Mammary microvascular endothelial cell (primary cell): ENCODE measurements at places on chromosomes 7 and 10. TPM values are rescaled to one million over a fixed set of nuclear protein-coding genes. Genes with fewer than 3 reads are reported as not detected.

IFIT1B gene
- total RNA-seq, result 0.34 TPM in 1 of 2 replicates, not detected in the other

AMZ1 gene
- total RNA-seq, result not detected in 2 replicates

CRYGN gene
- total RNA-seq, result 0.05 TPM in 1 of 2 replicates, not detected in the other

ANKRD2 gene
- total RNA-seq, result 0.49 and 0.67 TPM in 2 replicates

NPTX2 gene
- 0.49 and 0.60 TPM in 2 replicates for total RNA-seq

STAMBPL1 gene
- total RNA-seq, result 0.44 and 0.67 TPM in 2 replicates

CLEC5A gene
- not detected in 2 replicates for total RNA-seq

FKBP6 gene
- total RNA-seq, result not detected in 2 replicates

CLDN3 gene
- total RNA-seq, result 0.98 and 1.2 TPM in 2 replicates

HOXA10 gene
- 6.5 and 11.7 TPM in 2 replicates for total RNA-seq

LRIT1 gene
- total RNA-seq, result not detected in 2 replicates

LIPN gene
- not detected in 2 replicates for total RNA-seq

LRGUK gene
- total RNA-seq, result not detected in 2 replicates

HTR7 gene
- not detected in 2 replicates for total RNA-seq

KLHDC10 gene
- total RNA-seq, result 12.9 and 13.7 TPM in 2 replicates

NUDT13 gene
- total RNA-seq, result 1.1 and 1.7 TPM in 2 replicates

SUGCT gene
- total RNA-seq, result 1.6 TPM in 1 of 2 replicates, not detected in the other

CRPPA gene
- 1.4 TPM in 2 replicates for total RNA-seq

HYAL4 gene
- total RNA-seq, result 0.49 TPM in 1 of 2 replicates, not detected in the other
